Activated CD4-positive, CD25-positive, alpha-beta regulatory T cell treated with anti-CD3 and anti-CD28 coated beads, Interleukin-2, amount 50 U/mL, for 24 hours (primary cell): ENCODE measurements at places on chromosomes 1 and 21.

DNA sequence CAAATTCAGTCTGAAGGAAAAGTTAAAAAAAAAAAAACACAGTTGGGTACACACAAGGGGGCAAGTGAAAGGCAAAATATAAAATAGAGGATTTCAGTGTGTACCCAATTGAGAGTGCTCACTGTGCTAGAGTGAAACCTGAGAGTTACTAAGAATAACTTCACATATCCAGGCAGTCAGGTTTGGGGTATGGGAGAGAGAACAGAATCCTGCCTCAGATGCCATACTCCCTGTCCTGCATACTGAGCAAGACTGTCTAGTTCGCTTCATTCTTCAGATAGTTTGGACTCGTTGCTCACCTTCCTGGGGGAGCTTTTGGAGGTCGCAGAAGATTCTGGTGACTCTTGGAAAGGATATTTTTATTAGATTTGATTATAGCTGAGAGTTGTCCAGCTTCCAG is 20.4 kb downstream of the CEP85 start:
- ATAC-seq, result no peak

GRCh38 chr1:107196973-107197562 is 56.2 kb downstream of the NTNG1 start:
- no peak for ATAC-seq

DNA sequence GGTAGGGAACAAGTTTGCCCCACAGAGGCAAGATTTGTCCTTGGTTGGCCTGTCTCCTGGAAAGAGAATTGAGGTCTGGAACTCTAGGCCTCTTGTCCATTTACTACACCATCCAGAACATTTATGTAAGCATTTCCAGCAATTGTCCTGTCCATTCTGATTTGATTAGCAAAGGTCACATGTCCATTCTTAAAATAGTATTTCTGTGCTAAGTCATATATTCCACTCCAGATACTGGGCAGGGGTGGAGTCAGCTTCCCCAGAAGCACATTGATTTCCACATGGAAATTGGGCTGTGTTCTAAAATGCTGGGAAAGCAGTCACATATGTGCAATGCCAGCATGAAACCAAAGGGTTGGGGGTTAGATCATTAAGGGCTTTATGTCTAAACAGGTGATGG is 21.5 kb upstream of the FMN2 start:
- ATAC-seq, result no peak

DNA sequence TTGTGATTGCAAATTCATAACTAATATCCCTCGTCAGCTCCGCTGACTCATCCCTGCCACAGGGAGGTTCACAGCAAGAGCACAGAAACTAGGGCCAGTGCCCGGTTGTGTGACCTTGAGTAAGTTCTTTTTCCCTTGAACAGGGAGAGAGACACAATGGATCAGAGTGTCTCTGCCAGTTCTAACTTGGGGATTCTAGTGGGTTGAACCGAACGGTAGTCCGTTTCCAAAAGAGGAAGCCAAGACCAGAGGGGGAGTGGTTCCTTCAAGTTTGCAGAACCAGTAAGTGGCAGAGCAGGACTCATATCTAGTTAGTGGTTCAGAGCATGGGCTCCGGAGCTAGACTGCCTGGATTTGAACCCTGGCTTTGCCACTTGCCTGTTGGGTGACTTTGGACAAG is 4.9 kb upstream of the SHISA4 start:
- ATAC-seq, result no peak

- ATAC-seq, result no peak
Measured at GRCh38 chr1:155698382-155699038, 9.6 kb downstream of the DAP3 start.
